Thymus (tissue), 14 donors: ENCODE measurements at places on chromosomes 1 and 21.

- peaks cover 9% of the 10 kb centered on the region for H3K4me1 ChIP-seq
- no peak for DNase-seq
- no peak overlapping the region for H3K4me3 ChIP-seq
- H3K27me3 ChIP-seq, result no peaks in the 10 kb centered on the region
- H3K36me3 ChIP-seq, result no peaks in the 10 kb centered on the region
Measured at GRCh38 chr1:228885845-228886244, 150.6 kb downstream of the RHOU start.

DNA sequence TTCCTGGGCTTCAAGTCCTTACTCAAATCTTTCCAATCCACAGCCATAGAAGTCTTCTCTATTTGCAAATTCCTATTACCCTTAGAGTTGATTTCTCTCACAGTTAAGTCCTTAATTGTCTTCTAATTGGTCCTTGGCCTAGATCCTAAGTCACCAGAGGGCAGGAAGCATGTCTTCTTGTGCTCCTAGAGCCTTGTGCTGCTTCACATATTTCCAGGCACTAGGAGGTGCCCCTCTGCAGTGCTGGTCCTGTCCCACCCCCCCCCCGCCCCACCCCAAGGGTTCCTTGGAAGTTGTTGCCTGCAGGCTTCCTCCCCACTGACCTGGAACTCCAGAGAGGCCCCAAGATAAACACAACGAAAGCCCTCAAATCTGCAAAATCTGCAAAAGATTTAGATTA lies 28.1 kb upstream of the TARBP1 start:
- H3K36me3 ChIP-seq, result no peaks in the 10 kb centered on the region
- no peak overlapping the region for H3K27ac ChIP-seq
- DNase-seq, result no peak
- no peak overlapping the region for H3K4me3 ChIP-seq
- H3K4me1 ChIP-seq, result peaks cover 9% of the 10 kb centered on the region

GRCh38 chr1:203085528-203086406 lies at the start of gene MYOG:
MYOG (minus strand) TSS chr1:203086012; CDS start chr1:203085961, 51 bp downstream.
- no peaks in the 10 kb centered on the region for H3K36me3 ChIP-seq
- peaks cover 5% of the 10 kb centered on the region for H3K4me1 ChIP-seq
- H3K4me3 ChIP-seq, result no peak within 1 kb of the TSS
- H3K27ac ChIP-seq, result no peak within 1 kb of the TSS
- no peak for DNase-seq

DNA sequence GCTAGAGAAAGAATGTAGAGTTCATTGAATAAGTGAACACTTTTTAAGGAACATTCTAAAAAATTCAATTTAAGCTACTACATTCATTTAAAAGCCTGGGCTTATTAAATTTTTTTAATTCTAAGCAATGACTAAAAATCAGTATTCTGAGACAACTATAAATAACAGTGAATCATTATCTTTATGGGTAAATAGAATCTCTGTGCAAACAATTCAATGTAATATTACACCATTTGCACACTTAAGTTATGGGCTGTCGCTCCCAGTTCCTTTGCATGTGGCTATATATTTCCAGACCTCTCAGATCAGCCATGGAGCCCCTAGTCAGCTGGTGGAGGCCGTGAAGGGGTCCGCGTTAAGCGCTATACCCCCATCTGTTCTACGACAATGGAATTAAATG lies 65.1 kb downstream of the KCNK1 start:
- H3K36me3 ChIP-seq, result no peaks in the 10 kb centered on the region
- H3K4me1 ChIP-seq, result no peaks in the 10 kb centered on the region
- no peaks in the 10 kb centered on the region for H3K27me3 ChIP-seq
- DNase-seq, result no peak
- H3K27ac ChIP-seq, result no peak overlapping the region
- H3K4me3 ChIP-seq, result no peak overlapping the region

- no peaks in the 10 kb centered on the region for H3K4me1 ChIP-seq
- no peaks in the 10 kb centered on the region for H3K27me3 ChIP-seq
- H3K36me3 ChIP-seq, result no peaks in the 10 kb centered on the region
- H3K27ac ChIP-seq, result no peak overlapping the region
Measured at GRCh38 chr1:77459881-77460280, 178.1 kb downstream of the AK5 start.

DNA sequence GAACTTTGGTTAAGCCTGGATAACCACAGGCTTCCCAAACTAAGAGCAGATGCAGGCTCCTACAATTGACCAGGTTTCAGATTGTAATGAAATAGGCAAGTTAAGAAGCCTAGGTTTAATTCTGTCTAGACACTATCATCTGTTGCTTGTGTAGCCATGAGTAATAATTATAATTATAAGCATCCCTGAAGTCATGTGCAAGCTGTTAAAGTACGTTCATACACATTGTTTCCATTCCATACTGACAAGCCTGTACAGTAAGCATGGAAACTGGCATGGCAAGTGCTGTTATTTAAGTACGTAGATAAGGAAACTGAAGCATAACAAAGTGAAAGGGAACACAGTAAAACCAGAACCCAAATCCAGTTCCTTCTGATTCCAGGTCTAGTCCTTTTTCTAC lies 557.2 kb upstream of the BEND5 start:
- H3K36me3 ChIP-seq, result no peaks in the 10 kb centered on the region
- DNase-seq, result no peak
- H3K27me3 ChIP-seq, result no peaks in the 10 kb centered on the region

- no peak overlapping the region for H3K4me3 ChIP-seq
- H3K4me1 ChIP-seq, result no peaks in the 10 kb centered on the region
- H3K27me3 ChIP-seq, result no peaks in the 10 kb centered on the region
- H3K36me3 ChIP-seq, result no peaks in the 10 kb centered on the region
- H3K27ac ChIP-seq, result no peak overlapping the region
Measured at GRCh38 chr21:30434033-30434631, 4.1 kb downstream of the KRTAP13-4 start.

DNA sequence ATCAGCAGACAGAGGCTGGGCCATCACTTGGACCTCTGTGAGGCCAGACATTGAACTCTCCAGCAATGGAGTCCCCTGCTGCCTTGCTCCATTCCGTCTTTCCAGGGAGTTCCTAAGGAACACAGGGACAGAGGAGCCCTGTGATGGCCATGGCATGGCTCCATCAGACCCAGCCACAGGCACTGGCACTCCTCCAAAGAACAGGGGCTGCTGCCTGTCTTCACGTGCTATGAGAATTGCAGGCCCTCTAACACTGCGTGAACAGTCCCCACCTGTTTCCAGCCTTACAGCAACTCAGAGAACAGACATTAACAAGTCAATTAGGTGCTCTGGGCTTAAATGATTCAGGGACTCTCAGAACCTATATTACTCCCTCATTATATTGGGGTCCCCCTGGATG lies 140.8 kb downstream of the ASTN1 start:
- no peaks in the 10 kb centered on the region for H3K36me3 ChIP-seq
- no peak overlapping the region for H3K4me3 ChIP-seq
- DNase-seq, result no peak
- H3K27ac ChIP-seq, result no peak overlapping the region

GRCh38 chr1:21174654-21175323 lies 1.9 kb downstream of the EIF4G3 start:
- no peak for DNase-seq
- H3K4me3 ChIP-seq, result no peak overlapping the region
- no peaks in the 10 kb centered on the region for H3K36me3 ChIP-seq
- peaks cover 13% of the 10 kb centered on the region for H3K4me1 ChIP-seq
- H3K27ac ChIP-seq, result no peak overlapping the region

GRCh38 chr1:2159124-2159523 lies 35.4 kb downstream of the FAAP20 start:
- no peaks in the 10 kb centered on the region for H3K27me3 ChIP-seq
- H3K4me1 ChIP-seq, result peaks cover 46% of the 10 kb centered on the region
- DNase-seq, result no peak
- no peak overlapping the region for H3K4me3 ChIP-seq
- peak overlapping the region; percentile 4 for H3K27ac ChIP-seq
- H3K36me3 ChIP-seq, result no peaks in the 10 kb centered on the region

DNA sequence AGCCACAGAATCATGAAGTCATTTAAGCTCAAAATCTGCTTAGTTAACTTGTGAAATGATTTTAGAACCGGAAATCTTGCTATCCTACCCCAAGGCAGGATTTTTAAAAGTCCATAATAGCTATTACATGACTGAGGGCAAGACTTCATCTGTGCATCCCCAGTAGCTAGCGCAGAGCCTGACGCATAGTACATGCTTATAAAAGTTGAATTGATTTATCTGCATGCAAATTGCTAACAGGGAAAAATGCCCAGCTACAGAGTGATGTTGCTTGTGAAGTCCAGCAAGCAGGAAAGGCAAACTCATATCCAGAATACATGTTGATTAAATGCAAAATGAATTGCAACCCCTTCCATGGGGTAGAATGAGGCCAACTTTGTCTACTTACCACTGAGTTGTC lies 8.1 kb upstream of the MAP1LC3C start:
- H3K27ac ChIP-seq, result no peak overlapping the region
- H3K4me3 ChIP-seq, result no peak overlapping the region
- H3K27me3 ChIP-seq, result no peaks in the 10 kb centered on the region
- DNase-seq, result no peak

DNA sequence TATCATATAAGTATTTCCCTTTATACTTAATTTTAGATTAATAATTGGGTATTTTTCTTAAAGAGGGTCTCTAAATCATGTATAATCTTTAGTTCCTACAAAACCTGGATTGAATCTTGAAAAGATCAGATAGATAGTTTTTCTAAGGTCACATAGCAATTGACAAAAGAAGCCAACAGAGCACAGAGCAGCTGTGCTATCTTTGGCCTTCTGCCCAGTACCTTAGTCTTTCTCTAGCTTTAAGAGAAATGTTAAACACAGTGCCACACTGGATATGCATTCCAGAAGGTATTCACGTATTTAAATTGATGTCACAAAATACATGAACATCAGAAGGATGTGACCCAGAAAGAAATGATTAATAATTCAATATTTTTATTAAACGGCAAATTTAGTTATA lies 86.8 kb downstream of the C21orf91 start:
- no peaks in the 10 kb centered on the region for H3K4me1 ChIP-seq
- no peak for DNase-seq
- H3K4me3 ChIP-seq, result no peak overlapping the region
- H3K36me3 ChIP-seq, result no peaks in the 10 kb centered on the region
- no peak overlapping the region for H3K27ac ChIP-seq
- no peaks in the 10 kb centered on the region for H3K27me3 ChIP-seq

DNA sequence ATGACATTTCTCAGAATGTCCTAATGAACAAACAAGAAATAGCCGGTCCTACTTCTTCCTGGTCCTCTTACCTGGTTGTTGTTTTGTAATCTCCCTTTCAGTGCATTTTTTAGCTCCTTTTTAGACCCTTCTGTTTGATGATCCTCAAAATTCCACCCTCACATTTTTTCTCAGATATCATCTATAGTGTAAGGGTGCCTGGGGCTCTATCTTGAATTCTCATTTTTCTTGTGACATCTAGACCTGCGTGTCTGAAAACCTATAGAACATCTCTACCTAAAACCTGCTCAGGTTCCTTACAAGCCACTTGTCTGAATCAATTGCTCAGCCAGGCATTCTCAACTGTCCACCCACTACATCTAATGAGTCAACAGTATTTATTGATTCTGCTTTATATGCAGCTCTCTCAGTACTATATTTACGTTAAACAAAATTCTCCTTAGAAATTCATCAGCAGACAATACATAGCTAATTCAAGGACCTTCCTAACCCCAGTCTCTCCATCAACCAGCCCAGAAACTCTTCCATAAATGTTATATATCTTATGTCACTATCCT lies 36.5 kb upstream of the USH2A start:
- H3K4me3 ChIP-seq, result no peak overlapping the region
- H3K27ac ChIP-seq, result no peak overlapping the region
- no peaks in the 10 kb centered on the region for H3K27me3 ChIP-seq
- H3K4me1 ChIP-seq, result no peaks in the 10 kb centered on the region
- DNase-seq, result no peak

- H3K4me1 ChIP-seq, result no peaks in the 10 kb centered on the region
- peak; percentile 28 for DNase-seq
- H3K27ac ChIP-seq, result no peak overlapping the region
- no peaks in the 10 kb centered on the region for H3K36me3 ChIP-seq
Measured at GRCh38 chr21:38669186-38669585, 136.5 kb upstream of the ETS2 start.

GRCh38 chr1:225881959-225882693 lies at the start of gene TMEM63A:
TMEM63A (minus strand) TSS chr1:225882380; CDS start chr1:225877580, 4,800 bp downstream.
- H3K4me1 ChIP-seq, result peaks cover 37% of the 10 kb centered on the region
- H3K36me3 ChIP-seq, result peaks cover 20% of the 10 kb centered on the region
- no peaks in the 10 kb centered on the region for H3K27me3 ChIP-seq
- H3K27ac ChIP-seq, result peak within 1 kb of the TSS; percentile 93
- no peak for DNase-seq

- no peaks in the 10 kb centered on the region for H3K4me1 ChIP-seq
- DNase-seq, result no peak
- H3K36me3 ChIP-seq, result no peaks in the 10 kb centered on the region
- H3K27ac ChIP-seq, result no peak overlapping the region
Measured at GRCh38 chr1:119373465-119373864, 4.9 kb downstream of the HAO2 start.

DNA sequence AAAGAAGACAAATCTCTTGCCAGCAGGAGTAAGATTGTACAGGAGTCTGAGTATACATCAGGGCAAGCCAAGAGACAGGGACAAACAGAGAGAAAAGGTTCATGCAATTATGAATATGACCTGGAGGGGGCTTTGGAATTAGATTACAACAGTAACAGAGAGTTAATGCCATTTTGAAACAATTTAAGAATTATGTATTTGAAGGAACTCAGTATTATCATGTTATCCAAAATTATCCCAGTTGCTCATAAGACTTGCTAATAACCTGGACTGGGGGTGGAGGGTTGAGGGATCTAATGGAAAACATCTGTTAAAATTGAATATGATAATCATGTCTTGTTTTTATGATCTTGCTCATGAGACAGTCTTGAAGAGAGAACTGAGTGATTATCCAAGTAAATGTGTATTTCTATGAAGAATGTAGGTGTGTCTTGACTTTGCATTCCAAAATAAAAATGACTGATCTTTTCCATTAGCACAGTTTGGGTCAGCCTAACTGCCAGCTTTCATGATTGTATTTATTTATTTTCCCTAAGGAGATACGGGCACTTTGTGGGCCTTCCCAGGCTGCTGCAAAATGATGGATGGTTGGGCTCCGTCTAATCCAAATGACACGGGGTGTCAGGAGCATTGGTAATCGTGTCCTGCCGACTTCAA lies 117.7 kb downstream of the ERG start:
- H3K4me3 ChIP-seq, result no peak overlapping the region
- H3K36me3 ChIP-seq, result no peaks in the 10 kb centered on the region
- H3K27me3 ChIP-seq, result no peaks in the 10 kb centered on the region
- H3K27ac ChIP-seq, result no peak overlapping the region

- H3K4me1 ChIP-seq, result no peaks in the 10 kb centered on the region
- H3K27ac ChIP-seq, result no peak overlapping the region
- no peaks in the 10 kb centered on the region for H3K36me3 ChIP-seq
- H3K27me3 ChIP-seq, result no peaks in the 10 kb centered on the region
- DNase-seq, result no peak
- H3K4me3 ChIP-seq, result no peak overlapping the region
Measured at GRCh38 chr1:65512383-65512782, 91.9 kb downstream of the LEPR start.
